ENCODE measurements at places on chromosomes 12 and 14.
A peak's percentile ranks its signal among the peaks of the same experiment; 100 is the strongest.

GRCh38 chr12:113226696-113227568 is 5.7 kb downstream of the TPCN1 start:
- DNase-seq: no peak
- no peaks in the 10 kb centered on the region for H3K36me3 ChIP-seq
- no peak overlapping the region for H3K27ac ChIP-seq
- peaks cover 7% of the 10 kb centered on the region for H3K4me1 ChIP-seq
- H3K4me3 ChIP-seq: no peak overlapping the region
- H3K27me3 ChIP-seq: no peaks in the 10 kb centered on the region

GRCh38 chr12:19652386-19652785 is 213.1 kb downstream of the AEBP2 start:
- H3K4me1 ChIP-seq: no peaks in the 10 kb centered on the region
- no peak overlapping the region for H3K27ac ChIP-seq

DNA sequence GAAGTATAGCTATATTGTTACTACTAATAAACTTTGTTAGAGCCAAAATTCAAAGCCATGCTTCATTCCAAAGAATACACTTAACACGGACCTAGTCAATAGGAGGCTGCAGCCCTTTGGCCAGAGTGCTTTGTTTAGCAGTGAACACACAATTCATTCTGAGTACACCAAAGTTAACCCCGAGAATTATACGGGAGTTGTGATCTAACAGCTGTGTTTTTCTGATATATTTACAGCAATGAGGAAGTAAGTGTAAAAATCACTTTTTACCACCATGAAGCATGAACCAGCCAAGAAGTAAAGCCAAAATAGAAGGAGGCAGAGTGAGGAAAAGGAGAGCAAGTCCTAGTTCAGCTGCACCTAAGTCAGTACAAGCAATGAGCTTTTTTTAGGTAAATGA is 156.8 kb upstream of the PDE3A start:
- no peaks in the 10 kb centered on the region for H3K27me3 ChIP-seq
- H3K36me3 ChIP-seq: no peaks in the 10 kb centered on the region
- DNase-seq: no peak
- no peaks in the 10 kb centered on the region for H3K4me1 ChIP-seq

- no peak overlapping the region for H3K27ac ChIP-seq
- no peaks in the 10 kb centered on the region for H3K27me3 ChIP-seq
These were observed 144.3 kb upstream of the FKBP4 start for GRCh38 chr12:2650261-2651067.

GRCh38 chr12:95397571-95397970 is 76.4 kb upstream of the METAP2 start:
- H3K4me3 ChIP-seq: no peak overlapping the region
- H3K27me3 ChIP-seq: no peaks in the 10 kb centered on the region

- no peaks in the 10 kb centered on the region for H3K4me1 ChIP-seq
- no peaks in the 10 kb centered on the region for H3K27me3 ChIP-seq
- H3K36me3 ChIP-seq: peaks cover 11% of the 10 kb centered on the region
- no peak overlapping the region for H3K4me3 ChIP-seq
- no peak overlapping the region for H3K27ac ChIP-seq
These were observed 14.1 kb downstream of the PRKAB1 start for GRCh38 chr12:119681728-119682638.

GRCh38 chr12:27179400-27180214 is 64.5 kb upstream of the STK38L start:
- no peak overlapping the region for H3K4me3 ChIP-seq
- H3K4me1 ChIP-seq: peaks cover 3% of the 10 kb centered on the region
- no peaks in the 10 kb centered on the region for H3K27me3 ChIP-seq
- H3K27ac ChIP-seq: no peak overlapping the region
- H3K36me3 ChIP-seq: no peaks in the 10 kb centered on the region

GRCh38 chr12:30696486-30696885 is 817 bp upstream of the IPO8 start:
- no peaks in the 10 kb centered on the region for H3K36me3 ChIP-seq
- no peak overlapping the region for H3K4me3 ChIP-seq
- peak; percentile 29 for DNase-seq

GRCh38 chr14:101959277-101959676 is 5.1 kb upstream of the DYNC1H1 start:
- no peak for DNase-seq
- no peaks in the 10 kb centered on the region for H3K36me3 ChIP-seq
- no peaks in the 10 kb centered on the region for H3K4me1 ChIP-seq
- no peak overlapping the region for H3K4me3 ChIP-seq
- no peak overlapping the region for H3K27ac ChIP-seq

DNA sequence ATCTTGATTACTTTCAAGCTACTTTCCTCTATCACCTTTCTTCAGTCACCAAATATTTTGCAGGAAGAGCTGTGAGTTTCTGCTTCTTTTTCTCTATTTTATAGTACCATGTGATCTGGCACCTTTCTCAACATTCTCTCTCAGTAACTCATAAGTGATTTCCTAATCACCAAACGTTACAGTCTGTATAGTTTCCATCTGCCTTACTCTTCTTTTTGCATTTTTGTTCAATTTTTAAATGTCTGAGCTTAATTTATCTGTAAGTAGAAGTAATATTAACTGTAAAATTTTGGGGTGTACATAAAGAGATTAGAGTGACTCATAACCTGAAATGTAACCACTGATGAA is 422.1 kb upstream of the SYT1 start:
- no peaks in the 10 kb centered on the region for H3K36me3 ChIP-seq
- no peak for DNase-seq

GRCh38 chr12:1810201-1810930 is 10.0 kb upstream of the LRTM2 start:
- no peaks in the 10 kb centered on the region for H3K36me3 ChIP-seq
- no peak for DNase-seq
- H3K27ac ChIP-seq: no peak overlapping the region

DNA sequence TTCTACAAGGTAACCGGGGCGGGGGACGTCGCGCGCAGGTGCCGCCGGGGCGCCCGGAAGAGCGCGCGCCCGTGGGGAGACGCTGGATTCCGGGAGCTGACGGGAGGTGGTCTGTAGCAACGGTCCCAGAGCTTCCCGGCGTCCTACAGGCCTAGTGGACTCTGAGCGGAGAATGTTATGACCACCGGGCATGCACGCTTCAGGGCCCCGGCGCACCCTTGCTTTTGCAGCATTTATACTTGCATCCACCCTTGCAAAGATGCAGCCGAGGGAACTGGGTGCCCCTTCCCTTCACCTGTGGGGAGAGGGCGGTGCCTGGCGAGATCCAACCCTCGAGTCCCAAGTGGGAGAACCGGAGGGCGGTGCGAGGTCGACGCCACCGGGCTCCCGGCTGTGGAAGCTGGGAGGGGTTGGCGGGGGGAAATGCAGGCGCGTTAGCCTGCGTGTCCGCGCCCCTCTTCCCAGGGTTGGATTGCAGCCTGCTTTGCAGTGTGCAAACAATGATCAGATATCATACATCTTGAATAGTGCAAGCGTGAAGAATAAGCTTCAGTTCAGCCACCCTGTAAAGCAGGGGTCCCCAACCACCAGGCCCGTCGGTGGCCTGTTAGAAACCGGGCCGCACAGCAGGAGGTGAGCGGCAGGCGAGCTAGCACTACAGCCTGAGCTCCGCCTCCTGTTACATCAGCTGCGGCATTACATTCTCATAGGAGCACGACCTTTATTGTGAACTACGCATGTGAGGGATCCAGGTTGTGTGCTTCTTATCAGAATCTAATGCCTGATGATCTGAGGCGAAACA is 576 bp downstream of the ERP29 start:
- H3K4me3 ChIP-seq: peak overlapping the region; percentile 53
- H3K36me3 ChIP-seq: no peaks in the 10 kb centered on the region
- peak; percentile 91 for DNase-seq
- peaks cover 2% of the 10 kb centered on the region for H3K4me1 ChIP-seq

DNA sequence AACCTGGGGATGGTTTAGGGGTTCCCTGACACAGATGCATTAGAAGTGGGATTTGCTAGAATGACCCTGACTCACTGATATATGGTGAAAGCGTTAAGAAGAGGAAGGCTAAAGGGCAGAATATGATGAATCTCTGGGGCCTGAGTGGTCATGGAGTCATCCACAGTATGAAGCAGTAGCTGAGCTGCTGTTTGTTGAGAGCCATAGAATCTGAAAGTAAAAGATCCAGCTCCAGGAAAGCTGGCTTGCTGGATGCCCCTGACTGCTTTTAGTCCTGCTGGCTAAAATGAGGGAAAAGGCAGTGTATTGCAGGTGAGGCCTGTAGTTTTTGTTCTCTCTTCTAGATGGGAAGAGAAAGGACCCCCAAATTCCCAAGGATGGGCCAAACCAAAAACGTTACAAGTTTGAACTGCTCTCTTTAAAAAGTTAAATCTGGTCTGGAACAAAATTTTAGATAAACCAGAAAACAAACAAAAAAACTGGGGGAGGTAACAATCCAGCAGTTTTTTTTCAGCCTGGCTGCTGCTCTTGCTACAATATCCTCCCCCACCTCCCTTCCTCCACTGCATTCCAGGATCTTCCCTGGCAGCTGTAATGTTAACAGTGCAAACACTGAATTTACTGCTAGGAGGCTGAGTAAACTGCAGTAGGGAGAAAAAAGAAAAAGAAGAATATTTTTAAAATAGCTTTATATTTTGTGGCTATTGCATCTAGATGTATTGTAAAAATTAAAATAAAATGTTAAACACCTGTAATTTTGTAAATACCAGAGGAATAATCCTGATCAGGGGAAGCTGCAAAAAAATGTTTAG is 16.5 kb downstream of the SEL1L start:
- peak overlapping the region; percentile 70 for H3K27ac ChIP-seq
- H3K36me3 ChIP-seq: no peaks in the 10 kb centered on the region
- DNase-seq: peak; percentile 75
- no peaks in the 10 kb centered on the region for H3K27me3 ChIP-seq

GRCh38 chr14:50658203-50658602 is 9.9 kb downstream of the SAV1 start:
- H3K27me3 ChIP-seq: no peaks in the 10 kb centered on the region
- no peak overlapping the region for H3K27ac ChIP-seq
- no peak overlapping the region for H3K4me3 ChIP-seq
- no peaks in the 10 kb centered on the region for H3K4me1 ChIP-seq

DNA sequence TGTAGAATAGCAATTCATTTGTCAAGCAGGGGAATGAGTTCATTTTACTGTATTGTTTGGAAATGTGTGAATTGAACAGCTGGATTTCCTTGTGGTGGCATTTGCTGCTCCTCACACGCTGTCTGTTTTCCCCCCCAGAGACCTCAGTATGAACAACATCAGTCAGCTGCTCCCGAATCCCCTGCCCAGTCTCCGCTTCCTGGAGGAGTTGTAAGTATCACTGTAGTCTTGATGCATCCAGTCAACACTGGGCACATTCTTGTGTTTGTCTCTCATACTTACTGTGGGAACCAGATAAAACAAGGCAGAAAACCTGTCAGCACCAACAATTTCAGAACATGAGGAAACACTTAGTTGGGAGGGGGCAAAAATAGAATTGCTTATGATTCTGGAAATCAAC is 64.9 kb downstream of the LGR5 start:
- no peaks in the 10 kb centered on the region for H3K4me1 ChIP-seq
- H3K27me3 ChIP-seq: no peaks in the 10 kb centered on the region
- DNase-seq: no peak

DNA sequence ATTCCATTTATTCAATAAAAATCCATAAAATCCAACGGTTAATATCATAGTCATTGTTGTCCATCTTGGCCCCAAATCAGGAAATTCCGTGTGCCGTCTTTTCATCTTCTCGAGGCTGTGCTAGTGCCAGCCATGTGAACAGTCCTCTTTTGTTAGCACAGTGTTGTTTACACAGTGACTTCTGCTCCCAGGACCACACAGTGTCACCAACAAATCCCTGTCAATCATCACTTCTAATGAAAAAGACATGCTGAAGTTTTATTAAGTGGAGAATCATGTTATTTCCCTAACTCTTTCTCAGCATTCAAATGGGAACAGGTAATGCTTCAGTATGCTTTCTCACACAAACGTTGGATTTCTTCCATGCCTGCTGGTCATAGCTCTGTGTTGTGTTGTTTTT is 1.9 kb upstream of the SLCO1A2 start:
- H3K36me3 ChIP-seq: no peaks in the 10 kb centered on the region
- H3K4me1 ChIP-seq: no peaks in the 10 kb centered on the region
- H3K4me3 ChIP-seq: no peak overlapping the region
- no peak overlapping the region for H3K27ac ChIP-seq
- no peak for DNase-seq
- no peaks in the 10 kb centered on the region for H3K27me3 ChIP-seq

- H3K27ac ChIP-seq: no peak overlapping the region
- no peaks in the 10 kb centered on the region for H3K36me3 ChIP-seq
- H3K4me3 ChIP-seq: no peak overlapping the region
- H3K4me1 ChIP-seq: no peaks in the 10 kb centered on the region
These were observed 126.7 kb upstream of the CCDC196 start for GRCh38 chr14:66359500-66359899.

DNA sequence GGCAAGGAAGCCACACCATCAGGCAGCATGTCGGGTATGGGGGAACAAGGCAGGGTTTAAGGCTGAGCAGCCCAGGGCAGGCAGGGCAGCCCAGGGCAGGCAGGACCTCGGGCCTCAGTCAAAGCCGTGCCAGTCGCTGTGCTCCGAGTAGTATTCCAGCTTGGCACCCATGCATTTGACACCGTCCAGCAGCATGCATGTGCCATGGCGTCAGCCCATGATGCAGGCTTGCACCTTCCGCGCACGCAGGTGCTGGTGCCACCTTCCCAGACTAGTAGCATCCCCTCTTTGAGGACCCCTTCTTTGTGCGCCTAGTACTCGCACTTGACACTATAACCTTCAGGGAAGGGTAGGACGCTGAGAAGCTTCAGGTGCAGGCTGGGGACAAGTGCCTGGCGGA is 11.6 kb upstream of the ADCY6 start:
- no peak overlapping the region for H3K27ac ChIP-seq
- no peak for DNase-seq
- no peaks in the 10 kb centered on the region for H3K36me3 ChIP-seq
- H3K4me3 ChIP-seq: no peak overlapping the region
- H3K4me1 ChIP-seq: no peaks in the 10 kb centered on the region

DNA sequence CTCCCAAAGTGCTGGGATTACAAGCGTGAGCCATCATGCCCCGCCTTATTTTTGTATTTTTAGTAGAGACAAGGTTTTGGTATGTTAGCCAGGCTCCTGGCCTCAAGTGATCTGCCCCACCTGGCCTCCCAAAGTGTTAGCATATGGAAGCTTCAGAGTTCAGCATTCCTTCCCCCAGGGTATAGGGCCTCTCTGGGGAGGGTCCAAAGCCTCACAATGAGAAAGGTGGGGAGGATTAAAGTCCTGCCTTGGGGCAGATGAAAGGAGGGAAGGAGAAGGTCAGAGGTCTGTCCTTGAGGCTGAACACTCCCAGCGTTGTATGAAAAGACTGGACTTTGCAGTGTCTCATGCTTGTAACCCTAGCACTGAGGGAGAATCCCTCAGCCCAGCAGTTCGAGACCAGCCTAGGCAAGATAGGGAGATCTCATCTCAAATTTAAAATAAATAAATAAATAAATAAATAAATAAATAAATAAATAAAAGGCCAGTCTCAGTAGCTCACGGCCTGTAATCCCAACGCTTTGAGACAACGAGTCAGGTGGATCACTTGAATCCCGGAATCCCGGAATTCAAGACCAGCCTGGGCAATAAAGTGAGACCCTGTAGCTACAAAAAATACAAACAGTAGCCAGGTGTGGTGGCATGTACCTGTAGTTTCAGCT is 22.0 kb upstream of the RCOR1 start:
- DNase-seq: peak; percentile 95
- no peak overlapping the region for H3K27ac ChIP-seq
- peaks cover 10% of the 10 kb centered on the region for H3K4me1 ChIP-seq
- H3K36me3 ChIP-seq: no peaks in the 10 kb centered on the region
